ENCODE measurements at places on chromosomes 16 and 17. TPM values are rescaled to one million over a fixed set of nuclear protein-coding genes. Genes with fewer than 3 reads are reported as not detected.

DNA sequence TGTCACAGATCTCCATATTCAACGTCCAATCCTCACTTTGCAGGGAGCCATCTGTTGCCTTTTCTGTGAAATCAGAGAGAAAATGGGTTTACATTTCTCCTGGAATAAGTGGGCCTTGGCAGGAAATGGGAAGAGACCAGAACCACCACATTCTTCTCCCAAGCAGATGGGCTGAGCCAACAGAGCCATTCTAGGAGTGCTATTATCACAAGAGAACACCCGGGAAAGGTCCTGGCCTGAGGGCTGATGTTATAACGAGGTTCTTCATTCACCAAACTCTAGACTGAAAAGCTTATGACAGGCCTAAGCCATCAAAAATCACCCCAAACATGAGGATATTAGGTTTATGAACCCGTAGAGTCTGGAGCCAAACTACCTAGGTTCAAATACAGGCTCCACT, 64.7 kb downstream of the TOM1L2 start:
- DNase-seq: no peak
- no peaks in the 10 kb centered on the region for H3K27me3 ChIP-seq
- H3K36me3 ChIP-seq: peaks cover 2% of the 10 kb centered on the region
- H3K27ac ChIP-seq: no peak overlapping the region

The CHRNB1 gene
- 9.7 TPM for total RNA-seq

DNA sequence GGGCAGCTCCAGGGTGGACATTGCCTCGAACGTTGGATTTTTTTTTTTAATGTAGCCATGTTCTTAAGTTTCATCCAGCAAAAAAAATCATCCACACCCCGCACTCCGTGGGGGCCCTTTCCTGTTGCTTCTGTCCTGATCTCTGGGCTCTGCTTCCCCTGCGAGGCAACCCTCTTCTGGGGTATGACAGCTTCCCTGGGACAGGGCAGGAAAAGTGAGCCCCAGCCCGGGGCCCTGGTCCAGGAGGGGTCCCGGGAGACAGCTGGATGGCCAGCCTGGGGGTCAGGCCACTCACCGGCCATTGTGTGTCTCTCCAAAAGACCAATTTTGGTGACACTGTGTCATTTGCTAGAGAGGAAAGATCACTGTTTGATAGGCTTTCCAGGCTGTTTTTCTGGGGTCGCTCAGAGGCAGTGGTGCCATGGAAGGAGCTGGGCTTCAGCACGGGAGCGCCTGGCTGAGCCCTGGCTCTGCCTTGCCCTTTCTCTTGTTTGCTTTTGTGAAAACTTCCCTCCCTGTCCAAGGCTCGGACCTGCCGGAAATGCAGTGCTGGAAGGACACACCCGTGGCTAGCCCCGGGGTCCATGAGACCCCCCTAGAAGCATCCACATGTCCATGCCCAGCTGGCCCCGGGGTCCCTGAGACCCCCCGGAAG, 41.0 kb upstream of the CHMP6 start:
- no peak for DNase-seq
- H3K36me3 ChIP-seq: peaks cover 18% of the 10 kb centered on the region
- no peak overlapping the region for H3K27ac ChIP-seq
- no peak overlapping the region for H3K4me3 ChIP-seq
- H3K27me3 ChIP-seq: no peaks in the 10 kb centered on the region
- no peaks in the 10 kb centered on the region for H3K4me1 ChIP-seq

- no peaks in the 10 kb centered on the region for H3K36me3 ChIP-seq
- DNase-seq: no peak
- H3K27ac ChIP-seq: no peak overlapping the region
- H3K27me3 ChIP-seq: peaks cover 6% of the 10 kb centered on the region
Measured at GRCh38 chr17:62703261-62703775, 75.8 kb downstream of the MRC2 start.

DNA sequence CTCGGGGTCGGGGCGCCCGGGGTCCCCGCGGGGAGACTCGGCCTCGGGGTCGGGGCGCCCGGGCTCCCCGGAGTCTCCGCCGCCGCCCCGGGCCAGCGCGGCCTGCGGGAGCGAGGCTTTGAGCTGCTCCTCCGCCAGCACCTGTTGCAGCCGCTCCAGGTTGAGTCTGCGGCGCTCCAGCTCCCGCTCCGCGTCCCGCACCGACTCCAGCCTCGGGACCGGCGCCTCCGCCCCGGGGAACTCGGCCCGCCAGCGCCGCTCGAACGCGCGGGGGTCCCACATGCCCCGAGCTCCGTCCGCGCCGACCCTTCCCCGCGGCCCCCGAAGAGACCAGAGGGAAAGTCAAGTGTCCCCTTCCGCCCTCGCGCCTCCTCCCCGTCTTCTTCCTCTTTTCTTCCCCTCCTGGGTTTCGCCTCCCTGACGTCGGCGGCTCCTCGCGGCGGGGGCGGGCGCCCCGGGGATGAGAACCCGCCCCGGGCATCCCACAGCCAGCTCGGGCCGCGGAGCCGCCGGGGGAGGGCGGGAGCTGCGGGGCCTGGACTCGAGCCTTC, 40.8 kb upstream of the BHLHA9 start:
- H3K4me3 ChIP-seq: no peak overlapping the region
- no peak overlapping the region for H3K27ac ChIP-seq
- peaks cover 76% of the 10 kb centered on the region for H3K27me3 ChIP-seq

The PDE6G gene
- total RNA-seq: 0.45 TPM

- no peak overlapping the region for H3K27ac ChIP-seq
- H3K27me3 ChIP-seq: no peaks in the 10 kb centered on the region
- peaks cover 5% of the 10 kb centered on the region for H3K36me3 ChIP-seq
- peaks cover 40% of the 10 kb centered on the region for H3K4me1 ChIP-seq
- DNase-seq: no peak
Measured at GRCh38 chr17:67520252-67520906, 143.3 kb downstream of the PITPNC1 start.

DNA sequence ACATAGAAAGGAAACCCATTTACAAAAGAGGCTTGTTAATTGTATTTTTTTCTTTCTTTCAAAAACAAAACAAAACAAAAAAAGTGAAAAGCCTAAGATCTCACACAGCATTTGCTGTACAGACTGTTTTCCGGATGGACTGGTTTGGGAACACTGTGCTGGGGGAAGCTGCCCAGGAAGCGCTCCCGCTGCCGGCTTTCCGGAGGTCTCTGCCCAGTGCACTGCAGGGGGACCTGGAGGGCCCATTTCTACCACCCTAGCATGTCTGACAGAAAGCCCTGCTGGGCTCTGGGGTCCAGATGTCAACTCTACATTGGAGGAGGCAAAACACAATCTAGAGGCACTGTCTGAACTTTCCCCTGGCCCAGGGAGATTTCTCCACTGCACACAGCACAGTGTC, 26.3 kb upstream of the CLEC18B start:
- peaks cover 15% of the 10 kb centered on the region for H3K36me3 ChIP-seq
- H3K4me1 ChIP-seq: peaks cover 3% of the 10 kb centered on the region
- no peak overlapping the region for H3K27ac ChIP-seq

GRCh38 chr17:8673612-8674011, 43.1 kb upstream of the MYH10 start:
- DNase-seq: no peak
- no peak overlapping the region for H3K4me3 ChIP-seq
- H3K36me3 ChIP-seq: peaks cover 1% of the 10 kb centered on the region
- no peak overlapping the region for H3K27ac ChIP-seq
- H3K27me3 ChIP-seq: peaks cover 4% of the 10 kb centered on the region
- H3K4me1 ChIP-seq: peaks cover 24% of the 10 kb centered on the region

The MYH1 gene
- total RNA-seq: not detected

GRCh38 chr16:67594956-67595355, 32.6 kb downstream of the CTCF start:
- H3K27me3 ChIP-seq: no peaks in the 10 kb centered on the region
- peaks cover 2% of the 10 kb centered on the region for H3K36me3 ChIP-seq
- no peak overlapping the region for H3K27ac ChIP-seq
- no peak overlapping the region for H3K4me3 ChIP-seq
- no peak for DNase-seq

- no peaks in the 10 kb centered on the region for H3K4me1 ChIP-seq
- H3K27me3 ChIP-seq: peaks cover 9% of the 10 kb centered on the region
- no peak overlapping the region for H3K27ac ChIP-seq
Measured at GRCh38 chr17:41589301-41589700, 2.6 kb upstream of the KRT14 start.

The PHAF1 gene
- 24.9 TPM for total RNA-seq

Data from neural crest cell (in vitro differentiated cells).